ENCODE measurements at places on chromosomes 3 and 15.

DNA sequence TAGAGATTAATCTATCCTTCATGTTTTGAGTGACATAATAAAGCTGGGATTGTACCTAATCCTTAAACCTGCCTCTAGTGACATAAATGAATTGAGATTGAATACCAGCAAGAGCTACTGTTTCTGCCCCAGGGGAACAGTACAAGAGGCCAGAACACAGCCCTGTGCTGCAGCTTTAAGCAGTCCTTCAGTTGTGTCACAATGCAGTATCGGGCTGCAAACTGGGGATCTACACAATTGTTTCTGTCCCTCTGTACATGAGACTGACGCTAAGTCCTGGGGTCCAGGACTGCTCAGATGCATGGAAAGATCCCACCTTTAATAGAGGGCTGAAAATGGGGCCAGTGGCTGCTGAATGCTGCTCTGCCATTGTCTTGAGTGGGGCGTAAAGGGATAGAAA, 87.5 kb downstream of the MINAR1 start:
- DNase-seq = no peak

DNA sequence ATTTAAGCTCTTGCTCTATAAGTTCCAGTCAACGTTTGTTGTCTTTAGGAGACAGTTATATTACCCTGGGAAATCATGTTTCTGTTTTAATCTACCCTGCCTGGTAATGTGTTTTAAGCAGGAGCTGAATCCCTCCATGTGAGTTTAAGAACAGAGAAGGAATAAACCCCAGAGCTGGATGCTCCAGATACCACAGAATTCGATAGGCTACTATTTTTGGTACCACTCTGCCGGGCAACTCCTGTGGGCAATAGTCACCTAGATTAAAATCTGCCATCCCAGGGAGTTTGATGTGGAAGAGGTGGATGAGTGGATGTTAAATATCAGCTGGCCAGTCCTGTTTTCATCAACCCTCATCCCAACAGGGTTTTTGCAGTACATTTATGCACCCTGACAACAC, 20.4 kb downstream of the NUDT16 start:
- DNase-seq = no peak

DNA sequence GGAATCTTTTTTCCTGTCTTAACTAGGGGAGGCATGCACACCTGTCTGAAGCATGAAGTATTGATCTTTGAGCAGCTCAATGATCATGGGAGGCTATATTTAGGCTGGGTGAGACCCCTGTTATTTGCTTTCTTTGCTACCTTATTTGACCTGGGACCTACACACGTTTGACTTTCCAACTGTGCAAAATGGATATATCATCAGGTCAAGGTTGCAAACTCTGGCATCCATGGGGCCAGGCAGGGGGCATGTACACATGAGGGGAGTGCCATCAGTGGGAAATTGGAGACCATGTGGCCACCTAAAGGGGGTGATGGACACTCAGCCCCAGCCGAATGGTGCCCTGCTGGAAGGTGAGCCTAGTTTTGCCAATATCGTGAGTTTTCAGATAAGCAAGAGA, 174.2 kb downstream of the FEZF2 start:
- no peak for DNase-seq

DNA sequence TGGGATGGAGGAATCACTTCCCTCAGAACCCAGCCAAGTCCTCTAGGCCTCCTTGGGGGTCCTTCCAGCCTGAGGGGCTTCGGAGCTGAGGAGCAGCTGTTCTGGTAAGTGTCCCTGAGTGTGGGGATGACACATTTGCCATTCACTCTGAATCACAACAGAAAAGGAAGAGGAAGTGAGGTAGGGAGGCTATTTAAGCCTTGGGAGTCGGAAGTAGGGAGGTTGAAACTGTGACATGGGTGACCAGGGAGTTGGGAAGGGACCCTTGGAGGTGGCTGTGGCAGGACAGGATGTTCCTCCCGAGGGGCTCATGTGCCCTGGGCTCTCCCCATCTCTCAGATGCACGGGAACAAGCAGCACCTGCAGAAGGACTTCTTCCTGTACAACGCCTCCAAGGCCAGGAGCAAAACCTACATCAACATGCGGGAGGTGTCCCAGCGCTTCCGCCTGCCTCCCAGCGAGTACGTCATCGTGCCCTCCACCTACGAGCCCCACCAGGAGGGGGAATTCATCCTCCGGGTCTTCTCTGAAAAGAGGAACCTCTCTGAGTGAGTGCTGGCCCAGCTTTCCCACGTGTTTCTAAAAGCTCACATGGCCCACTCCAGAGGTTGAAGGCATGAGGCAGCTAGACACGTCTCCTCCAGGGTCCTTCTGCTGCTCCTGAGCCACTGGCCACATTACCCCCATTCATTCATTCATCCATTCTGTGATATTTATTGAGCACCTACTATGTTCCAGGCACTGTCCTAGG, 43.3 kb downstream of the CAPN3 start:
- no peak for DNase-seq

DNA sequence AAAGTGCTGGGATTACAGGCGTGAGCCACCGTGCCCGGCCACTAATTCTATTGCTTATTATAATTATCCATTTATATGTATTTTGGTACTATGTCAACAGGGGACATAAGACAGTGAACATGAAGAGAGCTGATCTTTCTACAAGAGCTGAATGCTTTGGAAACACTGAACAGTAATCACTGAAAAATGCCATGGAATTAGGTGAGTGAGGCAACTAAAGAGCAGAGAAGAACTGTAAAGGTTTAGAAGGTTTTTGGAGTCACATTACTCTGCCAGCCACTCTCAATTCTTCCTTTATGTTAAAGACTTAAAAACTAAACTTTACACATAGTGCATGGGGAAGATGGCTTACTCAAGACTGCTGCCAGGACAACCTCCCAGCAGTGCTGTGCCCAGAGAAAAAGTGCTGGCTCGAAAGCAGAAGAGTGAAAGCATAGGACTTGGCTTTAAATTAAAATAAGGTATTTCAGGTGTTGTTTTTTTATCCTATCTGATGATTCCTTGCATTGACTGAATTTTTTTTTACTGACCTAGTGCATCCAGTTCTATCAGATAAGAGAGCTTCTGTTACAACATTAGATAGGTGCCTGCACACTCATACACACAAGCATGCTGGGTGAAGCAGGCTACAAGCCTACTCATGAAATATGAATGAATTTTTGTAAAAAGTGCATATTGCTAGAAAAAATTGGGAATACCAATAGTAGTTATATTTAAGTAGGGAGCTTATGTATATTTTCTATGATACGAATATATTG, 28.7 kb upstream of the CACNA2D3 start:
- DNase-seq = no peak

- DNase-seq = no peak
Observed at GRCh38 chr15:38053205-38053604, 118.8 kb downstream of the TMCO5A start.

- DNase-seq = no peak
Observed at GRCh38 chr3:186105543-186105942, 3.3 kb downstream of the ETV5 start.

- DNase-seq = no peak
Observed at GRCh38 chr3:176848431-176849214, 348.7 kb downstream of the TBL1XR1 start.
